Fibroblast of lung (primary cell): ENCODE measurements at places on chromosomes 12 and 14. TPM values are rescaled to one million over a fixed set of nuclear protein-coding genes. Genes with fewer than 3 reads are reported as not detected.

Gene GLIPR1L2
- 0.33 and 0.46 TPM in 2 replicates for polyA plus RNA-seq

Gene VRTN
- polyA plus RNA-seq: not detected in 2 replicates

Gene SLCO1B1
- polyA plus RNA-seq: not detected in 2 replicates

Gene ACRBP
- 0.50 and 0.72 TPM in 2 replicates for polyA plus RNA-seq

Gene TAS2R9
- not detected in 2 replicates for polyA plus RNA-seq

Gene LYZ
- not detected in 2 replicates for polyA plus RNA-seq

DNA sequence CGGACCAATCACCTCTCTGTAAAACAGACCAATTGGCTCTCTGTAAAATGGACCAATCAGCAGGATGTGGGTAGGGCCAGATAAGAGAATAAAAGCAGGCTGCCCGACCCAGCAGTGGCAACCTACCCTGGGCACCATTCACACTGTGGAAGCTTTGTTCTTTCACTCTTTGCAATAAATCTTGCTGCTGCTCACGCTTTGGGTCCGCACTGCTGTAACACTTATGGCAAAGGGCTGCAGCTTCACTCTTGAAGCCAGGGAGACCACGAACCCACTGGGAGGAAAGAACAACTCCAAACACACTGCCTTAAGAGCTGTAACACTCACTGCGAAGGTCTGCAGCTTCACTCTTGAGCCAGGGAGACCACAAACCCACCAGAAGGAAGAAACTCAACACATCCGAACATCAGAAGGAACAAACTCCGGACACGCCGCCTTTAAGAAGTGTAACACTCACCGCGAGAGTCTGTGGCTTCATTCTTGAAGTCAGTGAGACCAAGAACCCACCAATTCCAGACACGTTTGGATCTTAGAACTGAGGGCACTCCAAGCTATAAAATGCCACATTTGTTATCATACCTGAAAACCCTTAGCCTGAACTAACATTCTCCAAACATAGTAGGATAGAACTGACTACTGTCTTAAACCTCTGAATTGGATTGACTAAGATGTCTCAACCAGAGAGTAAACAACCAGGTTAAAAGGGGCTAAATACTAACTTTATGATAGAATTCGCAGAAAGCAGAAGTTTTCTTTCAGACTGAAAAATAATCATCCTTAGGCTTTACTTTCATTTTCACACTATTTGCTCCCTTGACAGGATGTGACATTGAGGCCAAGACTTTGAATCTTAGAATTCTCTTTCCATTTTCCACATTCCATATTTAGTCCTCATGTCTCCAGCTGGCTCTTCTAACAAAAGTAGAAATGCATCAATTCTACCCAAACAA, 33.6 kb downstream of the CDKL1 start:
- DNase-seq: no peak
- H3K27me3 ChIP-seq: no peaks in the 10 kb centered on the region

DNA sequence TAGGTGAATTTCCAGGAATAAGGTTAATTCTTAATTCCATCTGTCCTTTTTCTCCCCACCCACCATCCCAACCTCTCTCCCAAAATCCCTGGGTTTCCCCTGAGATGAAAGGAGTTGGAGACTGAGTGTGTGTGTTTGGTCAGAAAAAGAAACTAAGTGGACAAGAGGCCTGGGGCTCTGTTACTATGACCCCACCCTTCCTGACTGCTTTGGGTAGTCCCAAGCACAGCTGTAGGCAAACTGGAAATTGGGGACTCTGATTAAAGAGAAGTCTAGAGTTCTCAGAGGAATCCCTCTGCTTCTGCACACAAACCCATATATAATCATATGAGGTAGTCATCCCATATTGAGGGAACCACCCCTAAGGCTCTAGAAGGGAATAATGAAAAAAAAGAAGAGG, 7.0 kb upstream of the HOXC12 start:
- H3K27me3 ChIP-seq: peaks cover 91% of the 10 kb centered on the region
- H3K36me3 ChIP-seq: no peaks in the 10 kb centered on the region
- no peak for DNase-seq
- H3K27ac ChIP-seq: no peak overlapping the region

- H3K4me3 ChIP-seq: no peak overlapping the region
- H3K27ac ChIP-seq: no peak overlapping the region
- H3K4me1 ChIP-seq: peaks cover 4% of the 10 kb centered on the region
- DNase-seq: no peak
Observed at GRCh38 chr12:47747596-47748506, 10.8 kb downstream of the RAPGEF3 start.

DNA sequence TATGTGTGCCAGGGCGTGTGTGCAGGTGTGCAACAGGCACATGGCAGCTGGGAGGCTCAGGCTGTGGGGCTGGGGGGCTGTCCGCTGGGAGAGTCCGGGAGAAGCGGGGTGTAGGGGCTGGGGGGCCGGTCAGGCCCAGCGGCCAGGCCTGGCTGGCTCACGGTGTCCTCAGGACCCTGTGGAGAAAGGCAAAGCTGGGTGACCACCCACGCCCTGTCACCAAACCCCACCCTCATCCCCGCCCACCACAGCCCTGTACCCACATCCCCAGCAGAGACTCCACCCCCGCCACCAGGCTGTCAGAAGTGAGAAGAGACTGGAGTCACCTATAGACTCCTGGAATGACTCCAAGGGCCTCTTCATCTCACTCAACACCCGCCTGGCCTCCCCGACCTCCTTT, 85.3 kb downstream of the SCARB1 start:
- no peak for DNase-seq
- no peaks in the 10 kb centered on the region for H3K36me3 ChIP-seq
- H3K4me1 ChIP-seq: peaks cover 14% of the 10 kb centered on the region

DNA sequence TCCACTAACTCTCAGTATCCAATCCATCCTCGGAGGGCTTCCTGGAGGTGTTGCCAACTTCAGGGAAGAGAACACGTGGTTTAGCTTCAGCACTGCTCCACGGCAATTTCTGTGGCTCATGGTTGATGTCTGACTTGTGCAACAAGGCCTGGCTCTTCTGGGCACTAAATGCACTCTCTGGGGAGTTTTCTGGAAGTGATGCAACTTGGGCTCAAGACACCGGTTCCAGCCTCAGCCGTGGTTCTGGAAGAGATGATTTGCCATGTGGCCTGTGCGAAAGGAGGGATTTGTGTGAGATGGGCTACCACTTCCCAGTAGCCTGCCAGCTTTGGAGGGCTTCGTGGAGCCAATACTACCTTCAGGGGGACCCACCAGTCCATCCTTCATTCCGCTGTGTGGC, 118.6 kb upstream of the RTL1 start:
- DNase-seq: no peak
- no peaks in the 10 kb centered on the region for H3K27me3 ChIP-seq

GRCh38 chr12:29264424-29264823, 115.3 kb downstream of the FAR2 start:
- H3K4me1 ChIP-seq: no peaks in the 10 kb centered on the region
- no peak overlapping the region for H3K4me3 ChIP-seq
- H3K27ac ChIP-seq: no peak overlapping the region
- H3K36me3 ChIP-seq: no peaks in the 10 kb centered on the region
- H3K27me3 ChIP-seq: no peaks in the 10 kb centered on the region

- H3K27me3 ChIP-seq: no peaks in the 10 kb centered on the region
- no peak overlapping the region for H3K4me3 ChIP-seq
- H3K36me3 ChIP-seq: no peaks in the 10 kb centered on the region
- no peak overlapping the region for H3K27ac ChIP-seq
Observed at GRCh38 chr12:24379861-24380521, 430.5 kb upstream of the SOX5 start.

GRCh38 chr14:68502230-68502629, 290.6 kb downstream of the ZFP36L1 start:
- DNase-seq: no peak
- peaks cover 8% of the 10 kb centered on the region for H3K4me1 ChIP-seq
- H3K27ac ChIP-seq: no peak overlapping the region
- no peaks in the 10 kb centered on the region for H3K36me3 ChIP-seq
- no peak overlapping the region for H3K4me3 ChIP-seq

DNA sequence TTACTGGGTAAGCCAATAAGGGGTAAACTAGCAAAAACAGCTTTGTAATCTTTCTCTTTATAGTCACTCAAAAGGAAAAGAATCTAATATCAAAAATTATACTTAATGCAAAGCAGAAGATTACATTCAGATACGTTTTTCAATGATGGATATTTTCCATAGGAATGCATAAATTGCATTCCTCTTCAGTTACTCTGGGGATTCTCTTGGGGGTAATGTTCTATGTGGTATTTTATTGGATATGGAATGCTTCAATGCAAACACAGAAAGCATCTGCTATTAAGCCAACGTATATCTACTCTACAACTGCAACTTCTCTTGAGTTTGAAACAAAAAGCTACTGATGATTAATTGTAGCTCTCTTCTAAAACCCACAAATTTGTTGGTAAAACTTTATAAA, 106.0 kb downstream of the SLC41A2 start:
- H3K27ac ChIP-seq: no peak overlapping the region
- no peaks in the 10 kb centered on the region for H3K36me3 ChIP-seq
- H3K27me3 ChIP-seq: no peaks in the 10 kb centered on the region
- no peak overlapping the region for H3K4me3 ChIP-seq
- DNase-seq: no peak
- no peaks in the 10 kb centered on the region for H3K4me1 ChIP-seq

DNA sequence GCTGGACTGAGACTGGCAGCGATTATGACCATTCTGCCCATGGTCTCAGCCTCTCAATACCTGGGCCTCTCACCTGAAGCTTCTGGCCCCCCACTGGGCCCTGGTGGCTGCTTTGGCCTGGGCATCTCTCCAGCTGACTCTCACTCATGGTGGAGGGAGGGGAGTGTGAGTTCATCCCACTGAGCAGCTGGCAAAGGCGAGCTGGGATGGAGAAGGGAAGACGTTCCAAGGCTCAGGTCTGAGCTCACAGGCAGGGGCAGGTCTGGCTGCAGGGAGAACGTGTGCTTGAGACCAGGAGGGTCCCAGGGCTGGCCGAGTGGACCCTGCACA, 103.5 kb downstream of the TMEM121 start:
- no peaks in the 10 kb centered on the region for H3K36me3 ChIP-seq
- DNase-seq: no peak
- no peak overlapping the region for H3K4me3 ChIP-seq

- no peak for DNase-seq
- no peak overlapping the region for H3K4me3 ChIP-seq
- H3K27ac ChIP-seq: no peak overlapping the region
Observed at GRCh38 chr12:131640525-131640924, 70.4 kb upstream of the SFSWAP start.

DNA sequence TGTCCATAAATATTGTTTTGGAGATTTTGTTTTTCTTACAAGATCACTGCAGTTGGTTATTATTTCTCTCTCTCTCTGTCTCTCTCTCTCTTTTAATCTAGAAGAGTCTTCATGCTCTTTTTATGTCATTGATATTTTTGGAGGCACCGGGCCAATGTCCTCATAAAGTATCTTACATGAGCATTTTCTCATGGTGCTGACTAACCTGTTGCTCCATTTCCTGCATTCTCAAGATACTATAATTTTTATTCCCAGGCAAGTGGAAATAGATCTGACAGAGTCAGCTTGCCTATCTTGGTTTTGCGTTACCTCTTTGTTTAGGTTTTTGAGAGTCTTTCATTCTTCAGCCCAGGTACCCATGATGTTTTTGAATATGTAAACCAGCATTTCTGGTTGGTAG, 938.8 kb upstream of the FBXO33 start:
- H3K36me3 ChIP-seq: no peaks in the 10 kb centered on the region
- DNase-seq: no peak
